Panc1 (cell line): ENCODE measurements at places on chromosomes 3 and 15.

GRCh38 chr3:114207768-114208167, 28.9 kb upstream of the DRD3 start:
- DNase-seq = no peak

DNA sequence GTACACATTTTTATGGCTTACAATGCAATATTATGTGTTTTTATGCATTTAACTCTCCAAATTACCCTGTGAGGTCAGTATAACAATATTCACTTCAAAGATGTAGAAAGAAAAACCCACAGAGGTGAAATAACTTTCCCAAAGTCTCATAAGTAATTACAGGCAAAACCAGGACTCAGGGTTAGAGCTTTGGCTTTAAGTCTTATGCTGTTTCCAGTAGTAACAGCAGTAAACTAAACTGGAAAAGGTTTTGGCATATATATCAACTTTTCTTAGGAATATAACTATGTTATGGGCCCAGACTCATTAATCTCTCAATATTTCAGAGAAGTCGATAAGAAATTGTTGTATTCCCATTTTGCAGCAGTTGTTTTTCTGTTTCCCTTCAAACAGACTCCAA, 206.3 kb upstream of the KCNMB2 start:
- DNase-seq = no peak

DNA sequence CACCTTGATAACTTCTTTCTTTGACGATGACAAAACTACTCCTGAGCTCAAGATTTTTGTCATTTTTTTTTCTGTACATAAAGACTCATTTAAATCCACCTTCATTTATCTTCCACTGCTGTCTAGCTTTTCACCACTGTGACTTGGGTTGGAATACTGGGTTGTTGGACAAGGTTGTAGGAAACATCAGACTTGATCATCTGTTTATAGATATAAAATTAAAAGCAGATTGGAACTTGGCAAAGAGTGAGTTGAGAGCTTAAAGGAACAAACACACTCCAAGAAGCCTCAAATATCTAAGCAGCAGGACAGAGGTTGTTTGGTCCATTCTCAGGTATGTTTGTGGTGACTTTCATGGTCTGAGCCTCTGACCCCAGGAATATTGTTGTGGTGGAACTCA, 141.7 kb upstream of the NDN start:
- no peak for DNase-seq

DNA sequence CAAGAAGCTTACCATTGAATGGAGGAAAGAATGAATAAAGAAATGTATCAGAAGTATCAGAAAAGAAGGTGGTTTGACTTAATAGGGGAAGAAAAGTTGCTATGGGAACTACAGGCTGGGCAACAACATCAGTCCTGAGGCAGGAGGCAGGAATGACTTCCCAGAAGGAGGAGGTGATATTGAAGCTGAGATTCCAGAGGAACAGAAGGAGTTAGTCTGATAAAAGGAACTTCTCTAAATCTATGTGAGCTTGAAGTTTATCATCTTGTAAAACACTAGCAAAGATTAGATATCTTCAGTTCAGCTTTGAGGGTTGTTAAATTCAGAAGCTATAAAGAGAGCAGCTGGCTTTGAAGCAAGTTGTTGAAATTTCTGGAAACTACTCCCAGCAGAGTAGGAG, 213.3 kb upstream of the THRB start:
- DNase-seq = no peak

DNA sequence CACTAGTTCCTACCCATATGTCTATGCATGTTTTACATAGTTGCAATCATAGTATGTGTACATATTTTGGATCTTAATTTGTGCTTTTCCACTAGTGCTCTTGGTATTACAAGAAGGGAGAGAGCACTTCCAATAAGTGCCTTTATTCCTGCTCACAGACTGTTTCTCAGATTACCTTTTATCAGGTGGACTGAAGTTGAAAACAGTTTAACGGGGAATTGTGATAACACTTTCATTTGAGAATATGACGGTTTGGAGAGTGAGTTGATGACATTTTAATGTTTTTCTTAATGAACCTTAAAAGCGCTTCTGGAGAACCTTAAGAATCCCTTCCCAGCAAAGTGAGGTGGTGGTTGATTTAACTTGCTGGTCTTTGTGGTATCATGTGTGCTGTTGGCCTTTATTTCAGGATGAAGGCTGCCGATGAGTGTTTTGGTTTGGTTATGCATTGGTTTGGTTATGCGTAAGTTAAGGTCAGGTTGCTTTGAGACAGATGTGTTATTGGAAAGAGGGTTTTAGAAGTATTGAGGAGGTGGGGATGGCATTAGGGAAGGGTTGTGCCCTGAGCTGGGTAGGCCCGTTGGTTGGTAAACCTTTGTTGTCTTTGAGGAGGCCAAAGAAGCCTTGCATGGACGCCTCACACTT, 2.8 kb downstream of the EDEM1 start:
- no peak for DNase-seq

DNA sequence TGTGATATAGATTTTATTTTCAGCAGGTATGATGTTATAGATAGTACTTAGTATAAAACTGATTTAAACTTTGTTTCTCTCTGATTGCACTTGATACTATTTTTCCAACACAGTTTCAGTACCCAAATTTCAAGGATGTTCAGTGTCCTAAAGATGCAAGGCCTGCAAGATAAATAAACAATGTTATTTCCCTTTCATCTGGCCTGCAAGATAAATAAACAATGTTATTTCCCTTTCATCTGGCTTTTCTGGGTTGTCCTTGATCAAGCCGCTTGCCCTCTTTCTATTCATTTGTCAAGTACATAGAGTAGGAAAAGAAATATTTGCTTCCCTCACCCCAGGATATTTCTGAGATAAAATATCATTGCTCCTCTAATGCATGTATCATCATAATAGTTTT, 571.0 kb downstream of the FGF12 start:
- no peak for DNase-seq

GRCh38 chr3:24963762-24964625, 464.1 kb upstream of the RARB start:
- peak; percentile 0 for DNase-seq

GRCh38 chr3:25854214-25854613, 64.3 kb downstream of the OXSM start:
- DNase-seq = no peak

GRCh38 chr15:60228101-60228500, 169.7 kb downstream of the ANXA2 start:
- no peak for DNase-seq

GRCh38 chr15:70533931-70534742, 229.2 kb downstream of the UACA start:
- DNase-seq = no peak

DNA sequence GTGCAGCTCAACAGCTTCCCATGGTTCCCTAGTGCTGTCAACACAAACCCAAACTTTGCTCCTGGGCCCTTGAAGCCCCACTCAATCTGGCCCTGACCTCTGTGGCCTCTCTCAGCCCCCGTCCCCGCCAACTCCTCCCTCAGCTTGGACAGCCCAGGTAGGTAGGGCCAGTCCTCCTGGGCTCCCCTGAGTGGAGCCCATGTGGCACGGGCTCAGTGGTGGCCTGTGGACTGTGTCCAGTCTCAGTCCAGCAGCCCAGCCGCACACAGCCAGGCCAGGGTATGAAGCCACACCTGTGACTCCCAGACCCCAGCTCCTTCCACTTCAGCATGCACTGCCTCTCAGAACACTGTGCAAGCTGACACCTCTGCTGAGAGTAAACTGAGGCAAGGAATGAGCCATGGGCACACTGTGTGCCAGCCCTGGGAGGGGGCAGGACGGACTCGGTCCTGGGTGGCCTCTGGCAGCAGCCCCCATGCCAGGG, 11.5 kb downstream of the PLXND1 start:
- DNase-seq = no peak

- DNase-seq = no peak
Measured at GRCh38 chr3:43290956-43291355, 4.6 kb downstream of the SNRK start.

DNA sequence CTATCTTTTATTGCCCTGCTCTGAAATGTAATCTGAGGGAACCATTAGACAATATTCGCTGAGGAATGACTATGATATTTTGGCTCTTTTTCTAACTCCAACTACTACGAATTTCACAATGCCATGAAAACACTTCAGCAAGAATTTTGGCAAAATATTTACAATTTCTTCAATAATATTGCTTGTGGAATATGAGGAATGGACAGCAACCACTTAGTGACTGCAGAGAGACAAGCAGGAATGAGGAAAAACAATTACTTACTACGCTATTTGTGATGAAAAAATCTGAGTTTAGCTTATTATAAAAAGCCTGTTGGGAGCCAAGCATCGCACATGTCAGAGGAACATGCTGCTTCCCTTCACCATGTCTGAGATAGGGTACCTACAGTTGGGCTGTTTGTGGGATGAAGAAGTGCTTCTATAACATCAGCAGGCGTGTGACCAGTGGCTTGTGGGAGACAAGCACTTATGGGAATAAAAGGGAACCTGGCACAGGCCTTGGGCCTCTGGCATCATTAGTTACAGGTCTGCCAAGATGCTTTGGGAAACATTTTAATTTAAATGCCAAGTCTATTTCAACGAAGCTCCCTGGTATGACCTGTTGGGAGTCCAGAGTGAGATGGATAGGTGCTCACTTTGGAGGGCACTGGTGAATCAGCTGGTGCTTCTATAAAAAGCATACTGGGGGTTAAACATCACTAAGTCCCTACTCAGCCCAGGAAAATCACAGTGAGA, 2.7 kb upstream of the PLCL2 start:
- no peak for DNase-seq

GRCh38 chr3:72134989-72135451, 350.1 kb upstream of the PROK2 start:
- no peak for DNase-seq

GRCh38 chr15:37995461-37996347, 61.3 kb downstream of the TMCO5A start:
- DNase-seq = no peak

DNA sequence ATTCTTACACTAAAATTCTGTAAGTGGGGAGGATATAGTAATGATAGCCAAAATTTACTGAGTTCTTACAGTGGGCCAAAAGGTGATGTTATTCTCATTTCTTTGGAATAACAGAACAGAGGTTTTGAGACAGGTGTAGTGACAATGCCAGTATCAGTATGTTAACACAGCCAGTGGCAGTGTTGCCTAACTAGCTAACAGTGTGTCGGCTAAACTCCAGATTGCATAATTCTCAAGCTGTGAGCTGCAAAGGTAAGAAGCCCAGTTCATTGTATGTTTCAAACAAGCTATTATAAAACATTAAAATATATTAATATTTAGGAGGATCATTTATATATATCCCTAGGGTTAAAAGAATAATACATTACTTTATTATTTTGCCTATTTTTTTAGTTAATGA, 920 bp downstream of the SLC15A2 start:
- DNase-seq = no peak

- DNase-seq = no peak
Measured at GRCh38 chr3:135138776-135139175, 343.7 kb downstream of the EPHB1 start.

- no peak for DNase-seq
Measured at GRCh38 chr15:35622641-35623340, 76.8 kb upstream of the DPH6 start.

DNA sequence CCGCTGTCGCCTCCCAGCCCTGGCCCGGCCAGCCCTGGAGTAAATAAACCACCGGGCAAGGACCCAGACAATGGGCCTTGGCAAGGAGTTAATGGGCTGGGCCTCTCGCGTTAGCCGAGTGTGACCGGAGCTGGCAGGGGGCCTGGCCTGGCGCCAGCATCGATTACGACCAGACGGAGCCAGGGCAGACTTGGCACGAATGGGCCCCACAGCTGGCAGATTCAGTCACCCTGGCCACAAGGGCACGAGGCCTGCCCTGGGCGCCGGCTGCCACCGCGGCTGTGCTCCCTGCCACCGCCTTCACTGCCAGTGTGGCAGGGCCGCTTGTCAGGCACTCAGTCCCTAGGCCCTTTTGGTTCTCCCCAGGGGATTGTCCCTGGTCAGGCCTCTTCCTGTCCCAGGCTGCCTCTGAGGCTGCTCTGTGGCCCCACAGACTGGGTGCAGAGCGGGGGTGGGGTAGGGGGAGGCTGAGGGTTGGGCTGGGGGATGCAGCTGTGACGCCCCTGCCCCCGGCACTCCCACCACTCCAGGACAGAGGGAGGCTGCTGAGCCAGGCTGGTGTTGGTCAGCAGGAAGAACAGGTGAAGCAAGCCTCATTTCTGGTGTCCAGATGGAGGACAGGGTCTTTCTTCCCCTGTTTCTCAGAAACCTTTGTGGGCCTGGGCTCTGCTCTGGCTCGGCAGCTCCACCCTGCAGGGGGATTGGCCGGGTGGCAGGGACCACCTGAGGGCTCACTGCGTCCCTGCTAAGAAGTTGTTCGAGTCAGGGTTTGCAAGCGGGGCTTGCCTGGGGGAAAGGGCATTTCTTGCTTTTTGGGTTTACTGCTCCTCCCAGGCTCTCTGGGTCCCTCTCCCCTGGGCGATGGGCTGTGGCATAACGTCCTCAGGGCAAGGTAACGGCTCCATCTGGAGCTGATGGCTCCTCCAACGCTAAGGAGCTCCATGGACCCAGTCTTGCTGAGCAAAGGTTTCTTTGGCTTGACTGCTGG, 30.5 kb upstream of the SRP14 start:
- peak; percentile 71 for DNase-seq

DNA sequence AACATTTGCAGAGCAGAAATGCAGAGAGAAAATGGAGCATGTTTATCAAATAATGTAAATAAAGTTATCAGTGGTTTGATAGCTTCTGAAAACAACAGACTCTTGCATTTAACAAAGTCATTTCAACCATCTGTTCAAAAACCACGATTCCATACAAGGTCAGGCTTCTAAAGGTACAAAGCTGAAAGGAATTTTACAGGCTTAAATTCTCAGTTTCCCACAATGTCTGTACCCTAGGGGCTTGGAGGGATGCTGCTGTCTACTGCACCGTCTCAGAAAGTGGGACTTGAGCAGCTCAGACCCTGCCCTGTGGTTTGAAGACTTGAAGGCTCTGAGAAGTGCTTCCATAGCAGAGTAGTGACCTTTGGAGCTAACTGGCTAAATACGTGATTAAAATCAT, 30.4 kb upstream of the TM4SF1 start:
- no peak for DNase-seq

DNA sequence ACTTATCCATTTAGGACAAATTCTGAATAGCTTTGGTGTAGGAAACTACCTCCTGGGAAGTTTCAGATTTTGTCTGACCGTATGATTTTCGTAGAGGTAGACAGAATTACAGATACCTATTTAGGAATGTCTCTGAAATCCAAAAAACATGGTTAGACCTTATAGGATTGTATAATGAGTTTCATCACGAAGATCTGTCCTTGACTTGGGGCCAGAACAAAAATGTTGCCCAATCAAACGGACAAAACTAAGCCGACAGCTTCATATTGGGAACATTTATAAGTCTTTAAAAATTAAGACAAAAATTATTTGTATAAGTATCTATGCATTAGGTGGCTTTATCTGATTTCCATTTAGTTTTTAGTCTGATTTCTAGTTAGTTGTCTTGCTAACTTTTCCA, 32.6 kb downstream of the MNS1 start:
- no peak for DNase-seq

DNA sequence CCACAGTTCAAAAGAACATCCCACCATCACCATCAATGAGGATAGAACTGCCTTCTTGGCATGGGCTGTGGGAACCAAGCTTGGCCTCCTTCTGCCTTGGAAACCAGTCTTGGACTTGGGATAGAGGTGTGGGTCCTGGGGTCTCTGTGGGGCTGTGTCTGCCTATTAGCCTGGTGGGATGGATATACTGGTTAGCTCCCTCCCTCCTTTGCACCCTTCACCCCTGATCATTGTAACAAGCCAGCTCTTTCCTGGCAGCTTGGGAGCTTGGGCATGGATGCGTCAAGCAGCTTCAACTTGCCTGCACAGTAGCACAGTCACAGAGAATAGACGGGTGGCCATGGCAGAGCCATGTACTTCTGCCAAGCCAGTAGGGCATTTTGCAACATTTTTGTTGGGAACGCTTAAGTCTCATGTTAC, 65.2 kb downstream of the SMAD6 start:
- no peak for DNase-seq

GRCh38 chr3:88188436-88188835, 38.7 kb downstream of the C3orf38 start:
- no peak for DNase-seq
